Central memory CD8-positive, alpha-beta T cell (primary cell): ENCODE measurements at places on chromosomes 4 and X.

DNA sequence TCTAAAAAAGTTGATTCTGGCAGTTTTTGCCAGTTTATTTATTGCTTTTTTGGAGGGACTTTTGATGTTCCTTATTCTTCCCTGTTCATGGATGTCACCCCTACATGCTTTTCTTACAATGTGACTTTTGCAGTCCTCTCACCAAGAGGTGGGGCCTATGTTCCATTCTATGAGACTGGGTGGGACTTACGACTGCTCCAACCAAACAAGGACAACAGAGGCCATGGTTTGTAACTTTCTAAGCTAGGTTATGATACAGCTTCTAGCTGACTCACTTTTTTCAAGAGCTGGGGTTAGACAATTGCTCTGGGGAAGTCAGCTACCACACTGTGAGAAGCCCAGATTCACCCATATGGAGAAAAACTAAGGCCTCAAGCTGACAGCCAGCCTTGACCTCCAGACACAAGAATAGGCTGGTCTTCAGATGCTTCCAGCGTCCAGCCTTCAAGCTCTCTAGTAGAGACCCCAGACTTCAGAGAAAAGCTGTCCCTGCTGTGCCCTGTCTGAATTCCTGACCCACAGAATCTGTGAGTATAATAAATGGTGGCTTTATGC lies 39.5 kb downstream of the ENOPH1 start:
- DNase-seq = no peak
- no peak overlapping the region for H3K27ac ChIP-seq
- H3K36me3 ChIP-seq = peaks cover 8% of the 10 kb centered on the region
- H3K4me3 ChIP-seq = no peak overlapping the region
- H3K4me1 ChIP-seq = no peaks in the 10 kb centered on the region

DNA sequence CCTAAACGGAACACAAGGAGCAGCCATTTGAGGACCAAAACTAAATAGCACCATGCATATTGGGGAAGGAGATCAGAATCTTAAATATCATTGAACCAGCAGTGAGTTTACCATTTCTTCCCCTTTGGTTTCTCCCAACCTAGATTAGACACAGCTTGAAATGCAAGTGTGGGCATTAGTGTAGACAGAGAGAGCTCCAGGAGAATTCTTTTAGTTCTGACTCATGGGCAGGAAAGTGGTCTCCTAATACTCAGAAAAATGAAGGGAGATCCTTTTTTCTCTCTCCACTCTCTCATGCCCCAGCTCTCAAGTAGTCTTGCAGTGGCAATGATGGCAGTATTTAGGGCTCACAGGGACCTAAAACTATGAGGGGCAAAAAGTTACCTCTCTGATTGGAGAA lies 567.9 kb downstream of the INPP4B start:
- no peak overlapping the region for H3K4me3 ChIP-seq
- no peaks in the 10 kb centered on the region for H3K27me3 ChIP-seq

DNA sequence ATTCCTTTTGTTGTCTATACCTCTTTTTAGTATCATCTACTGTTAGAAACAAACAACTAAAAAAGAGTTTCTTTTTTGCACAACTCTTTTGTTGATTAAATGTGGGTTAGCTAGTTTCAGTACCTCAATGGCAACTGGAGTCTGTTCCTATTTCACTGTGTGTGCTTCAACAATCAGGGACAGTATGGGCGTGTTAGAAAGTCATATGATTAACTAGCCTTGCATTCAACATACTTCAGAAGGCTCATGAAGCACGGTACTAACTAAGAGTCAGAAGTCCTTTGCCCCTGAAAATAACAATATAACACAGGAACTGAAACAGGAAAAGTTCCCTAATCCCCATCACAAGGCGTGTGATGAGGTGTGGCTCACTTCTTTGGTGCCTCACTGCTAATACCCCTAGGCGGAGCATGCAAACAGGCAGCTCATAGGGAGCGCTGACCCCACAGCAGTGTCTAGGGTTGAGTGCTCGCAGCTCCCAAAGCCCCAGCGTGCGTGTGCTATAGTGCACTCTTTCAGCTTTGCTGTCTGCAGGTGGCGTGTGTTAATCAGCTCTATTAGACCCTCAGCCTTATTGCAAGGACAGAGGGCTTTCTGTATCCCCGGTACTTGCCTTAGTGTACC lies 203.1 kb upstream of the NDST3 start:
- no peaks in the 10 kb centered on the region for H3K4me1 ChIP-seq
- no peak overlapping the region for H3K4me3 ChIP-seq
- H3K36me3 ChIP-seq = peaks cover 1% of the 10 kb centered on the region
- H3K27me3 ChIP-seq = no peaks in the 10 kb centered on the region
- DNase-seq = no peak

DNA sequence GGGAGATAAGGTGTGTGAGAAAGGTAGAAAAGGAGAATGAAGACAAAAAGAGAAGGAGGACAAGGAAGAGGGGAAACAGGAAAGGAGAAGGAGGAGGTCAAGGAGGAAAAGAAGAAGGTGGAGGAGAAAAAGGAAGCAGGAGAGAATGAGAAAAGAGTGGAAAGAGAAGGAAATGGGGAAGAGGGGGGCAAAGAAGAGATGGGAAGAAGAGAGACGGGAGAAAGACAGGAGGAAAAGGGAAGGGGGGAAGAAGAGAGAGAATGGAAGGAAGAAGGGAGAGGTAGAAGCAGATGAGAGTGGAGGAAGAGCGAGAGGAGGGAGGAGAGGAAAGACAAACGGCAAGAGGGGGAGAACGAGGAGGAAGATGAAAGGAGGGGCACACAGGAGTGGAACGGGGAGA lies 4.1 kb downstream of the GATA1 start:
- H3K36me3 ChIP-seq = peaks cover 2% of the 10 kb centered on the region
- H3K4me3 ChIP-seq = no peak overlapping the region
- no peak for DNase-seq
- peaks cover 9% of the 10 kb centered on the region for H3K27me3 ChIP-seq
- H3K27ac ChIP-seq = peak overlapping the region; percentile 44

DNA sequence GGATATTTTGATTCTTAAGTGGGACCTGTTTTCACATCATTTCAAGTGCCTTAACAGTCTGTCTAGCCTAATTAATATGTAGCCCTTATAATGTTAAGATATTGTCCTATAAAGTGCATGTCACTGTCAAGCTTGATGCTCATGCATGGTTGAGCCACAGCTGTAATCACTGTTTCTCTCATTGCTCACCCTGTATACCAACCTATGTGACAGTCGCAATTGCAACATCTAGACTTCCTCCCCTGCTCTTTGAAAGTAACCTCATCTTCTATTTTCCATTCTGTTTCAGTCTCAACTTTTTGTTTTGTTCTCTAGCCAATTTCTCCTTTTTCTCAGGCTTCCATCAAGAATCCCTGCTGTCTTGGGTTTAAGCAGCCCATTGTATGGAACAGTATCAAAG lies 24.4 kb upstream of the MSL3 start:
- no peaks in the 10 kb centered on the region for H3K36me3 ChIP-seq
- H3K27ac ChIP-seq = no peak overlapping the region
- peaks cover 18% of the 10 kb centered on the region for H3K27me3 ChIP-seq

GRCh38 chr4:87650938-87651337 lies 858 bp downstream of the DMP1 start:
- H3K4me3 ChIP-seq = no peak overlapping the region
- no peak for DNase-seq
- H3K36me3 ChIP-seq = no peaks in the 10 kb centered on the region
- peaks cover 50% of the 10 kb centered on the region for H3K27me3 ChIP-seq
- H3K4me1 ChIP-seq = no peaks in the 10 kb centered on the region
- no peak overlapping the region for H3K27ac ChIP-seq

DNA sequence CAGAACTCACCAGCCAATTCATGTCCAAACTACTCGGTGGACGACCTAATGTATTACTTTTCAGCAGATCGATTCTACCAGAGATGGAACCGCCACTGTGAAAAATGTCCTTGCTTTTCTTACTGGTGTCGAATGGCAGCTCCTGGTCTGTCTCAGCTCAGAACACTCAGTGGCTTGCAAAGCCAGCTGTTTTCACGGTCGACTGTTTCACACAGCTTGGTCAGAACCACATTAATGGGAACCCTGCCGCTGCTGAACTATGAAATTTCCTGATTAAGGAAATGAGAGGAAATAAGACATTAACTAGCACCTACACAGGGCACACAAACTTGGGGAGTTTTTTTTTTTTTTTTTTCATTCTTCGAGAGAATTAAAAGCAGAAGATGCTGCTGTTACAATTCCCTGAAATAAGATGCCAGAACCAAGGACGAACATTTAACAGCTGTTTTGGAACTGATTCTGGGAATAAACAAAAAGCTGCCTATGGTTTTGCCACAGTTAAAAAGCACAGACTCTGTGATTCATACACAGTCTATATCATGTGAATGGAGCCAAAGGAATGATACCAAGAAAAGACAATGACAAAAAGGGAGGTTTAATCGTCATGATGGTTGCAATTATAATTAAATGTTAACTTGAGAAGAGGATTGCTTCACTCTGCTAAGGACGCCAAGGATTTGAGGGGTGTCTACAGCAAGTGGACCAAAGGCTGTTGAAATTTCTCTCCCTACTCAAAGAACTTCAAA lies 31.3 kb downstream of the SUPT20HL2 start:
- no peak for DNase-seq
- no peaks in the 10 kb centered on the region for H3K36me3 ChIP-seq
- H3K27ac ChIP-seq = no peak overlapping the region
- no peaks in the 10 kb centered on the region for H3K4me1 ChIP-seq
- no peak overlapping the region for H3K4me3 ChIP-seq

DNA sequence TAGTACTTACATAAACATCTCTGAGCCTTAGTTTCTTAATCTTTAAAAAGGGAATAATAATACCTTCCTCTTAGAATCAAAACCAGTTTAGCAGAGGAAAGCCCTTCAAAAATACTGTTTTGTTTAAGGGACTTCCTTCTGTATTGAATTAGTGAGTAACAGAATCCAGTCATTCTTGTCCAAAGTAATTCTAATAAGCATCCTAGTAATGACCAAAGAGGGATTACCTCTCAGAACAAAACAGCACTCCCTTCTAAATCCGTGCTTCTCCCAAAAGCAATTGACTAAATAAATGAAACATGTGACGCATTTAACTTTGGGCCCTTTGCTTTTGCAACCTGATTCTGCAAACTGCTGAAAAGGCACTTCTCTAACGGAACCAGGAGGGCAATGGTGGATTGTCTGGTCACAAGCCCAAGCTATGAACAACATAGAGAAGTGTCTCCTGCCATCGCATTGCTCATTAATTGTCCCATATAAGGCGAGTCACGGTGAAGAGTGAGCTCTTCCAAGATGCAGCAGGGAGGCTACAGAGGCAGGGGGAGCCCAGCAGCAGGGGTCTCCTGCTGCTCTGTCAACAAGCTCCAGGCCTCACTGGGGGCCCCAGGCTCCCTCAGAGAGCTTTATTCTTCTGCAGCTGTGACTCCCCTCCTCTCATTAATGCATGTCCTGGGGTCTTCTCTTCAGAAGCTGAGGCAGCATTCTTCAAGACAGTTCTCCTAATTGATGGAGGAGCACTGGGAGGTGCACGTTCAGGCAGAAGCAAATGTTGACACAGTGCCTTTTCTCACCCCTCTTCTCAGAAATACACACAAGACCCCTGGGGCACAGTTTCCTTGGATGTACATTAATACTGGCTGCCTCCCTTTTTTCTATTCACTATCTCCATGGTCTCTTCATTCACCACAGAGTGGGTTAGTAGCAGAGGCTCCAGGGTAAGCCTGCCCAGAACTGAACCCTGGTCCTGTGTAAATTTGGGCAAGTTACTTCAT lies 419.6 kb upstream of the RASGEF1B start:
- DNase-seq = no peak
- H3K4me3 ChIP-seq = no peak overlapping the region
- H3K27me3 ChIP-seq = peaks cover 54% of the 10 kb centered on the region
- no peaks in the 10 kb centered on the region for H3K4me1 ChIP-seq

DNA sequence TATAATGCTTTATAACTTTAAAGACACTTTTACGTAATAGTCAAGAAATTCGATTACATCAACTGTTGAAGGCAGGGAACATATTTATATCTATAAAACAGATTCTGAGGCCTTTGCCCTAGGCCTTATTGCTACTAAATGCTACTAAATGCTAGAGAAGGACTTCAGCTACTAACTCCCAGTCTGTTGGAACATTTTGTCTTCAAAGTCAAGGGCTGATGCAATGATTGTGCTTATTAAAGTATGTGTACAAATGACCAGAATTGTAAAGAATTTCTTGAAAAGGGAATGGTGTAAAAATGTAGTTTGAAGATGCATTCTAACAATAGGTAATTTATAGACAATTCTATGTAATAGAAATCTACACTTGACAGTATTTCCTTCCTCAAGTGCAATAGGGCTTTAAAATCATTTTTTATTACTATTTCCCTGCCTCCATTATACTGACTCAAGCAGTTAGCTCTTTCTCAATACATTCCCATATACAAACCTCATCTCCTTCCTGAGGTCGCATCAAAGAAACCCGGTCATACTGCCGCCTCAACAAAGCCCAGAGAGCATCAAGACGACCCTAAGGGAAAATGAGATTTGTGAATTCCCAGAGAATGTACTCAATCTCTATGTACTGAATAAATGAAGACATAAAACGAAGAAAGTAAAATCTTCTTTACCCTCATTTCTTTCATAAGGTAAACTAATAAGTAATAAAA lies 95.7 kb downstream of the ANTXR2 start:
- H3K4me1 ChIP-seq = no peaks in the 10 kb centered on the region
- no peak overlapping the region for H3K4me3 ChIP-seq
- H3K27me3 ChIP-seq = no peaks in the 10 kb centered on the region
- H3K27ac ChIP-seq = no peak overlapping the region
- peaks cover 26% of the 10 kb centered on the region for H3K36me3 ChIP-seq

DNA sequence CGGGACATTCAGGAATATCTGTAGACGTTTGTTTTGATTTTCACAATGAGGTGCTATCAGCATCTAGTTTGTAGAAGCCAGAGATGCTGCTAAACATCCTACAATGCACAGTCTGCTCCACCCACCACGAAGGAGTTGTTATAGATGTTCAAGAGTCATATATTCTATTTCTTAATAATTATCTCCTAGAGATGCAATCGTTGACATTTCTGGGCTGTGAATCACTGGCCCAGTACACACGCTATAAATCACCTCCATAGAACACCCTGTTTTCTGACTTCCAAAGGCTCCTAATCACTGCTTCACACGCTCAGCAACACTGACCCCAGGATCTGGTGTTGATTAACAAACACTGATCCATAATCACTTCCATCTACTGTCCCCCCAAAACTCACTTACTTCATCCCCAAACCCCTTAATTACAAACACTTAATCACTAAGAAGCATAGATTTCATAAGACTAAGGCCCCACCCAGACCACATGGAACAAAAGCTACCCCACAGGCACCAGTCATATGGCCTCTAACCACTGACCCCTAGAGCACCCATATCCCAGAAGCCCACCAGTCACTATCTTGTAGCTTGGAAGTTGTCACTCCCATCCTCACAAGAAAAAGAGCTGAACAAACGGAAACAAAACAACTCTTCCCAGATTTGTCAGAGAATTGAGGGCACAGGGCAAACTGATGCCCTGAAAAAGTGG lies 31.7 kb upstream of the ZNF41 start:
- no peaks in the 10 kb centered on the region for H3K27me3 ChIP-seq
- no peak for DNase-seq
- H3K4me3 ChIP-seq = peak overlapping the region; percentile 86
